ENCODE measurements at places on chromosomes 1 and 21.

- DNase-seq: no peak
Measured at GRCh38 chr1:160460214-160460642, 59.9 kb downstream of the VANGL2 start.

DNA sequence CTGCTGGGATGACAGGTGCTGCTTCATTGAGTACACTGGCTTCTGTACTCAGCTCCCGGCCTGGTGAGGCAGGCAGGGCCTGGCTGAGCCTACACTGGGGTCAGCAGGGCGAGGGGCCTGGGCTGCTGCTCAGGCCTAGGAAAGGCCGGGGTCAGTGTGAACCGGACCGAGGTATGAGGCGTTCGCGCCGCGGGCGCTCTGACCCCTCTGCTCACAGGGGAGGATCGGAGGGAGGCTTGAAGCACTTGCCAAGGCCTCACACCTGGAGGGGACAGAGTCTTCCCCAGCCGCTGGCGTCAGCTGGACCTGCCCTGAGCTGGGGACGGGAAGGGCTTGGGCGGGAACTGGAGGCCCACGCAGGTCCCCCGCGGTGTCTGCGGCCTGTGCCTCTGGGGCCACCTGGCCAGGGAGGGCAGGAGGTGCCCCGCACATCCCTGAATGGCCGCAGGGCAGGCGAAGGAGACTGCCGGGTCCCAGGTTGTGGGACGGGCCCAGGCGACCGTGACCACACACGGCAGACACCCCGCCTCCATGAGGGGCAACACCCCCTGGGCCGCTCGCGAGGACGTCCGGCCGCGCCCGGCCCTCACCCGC, 466 bp downstream of the PEX10 start:
- no peak for DNase-seq

DNA sequence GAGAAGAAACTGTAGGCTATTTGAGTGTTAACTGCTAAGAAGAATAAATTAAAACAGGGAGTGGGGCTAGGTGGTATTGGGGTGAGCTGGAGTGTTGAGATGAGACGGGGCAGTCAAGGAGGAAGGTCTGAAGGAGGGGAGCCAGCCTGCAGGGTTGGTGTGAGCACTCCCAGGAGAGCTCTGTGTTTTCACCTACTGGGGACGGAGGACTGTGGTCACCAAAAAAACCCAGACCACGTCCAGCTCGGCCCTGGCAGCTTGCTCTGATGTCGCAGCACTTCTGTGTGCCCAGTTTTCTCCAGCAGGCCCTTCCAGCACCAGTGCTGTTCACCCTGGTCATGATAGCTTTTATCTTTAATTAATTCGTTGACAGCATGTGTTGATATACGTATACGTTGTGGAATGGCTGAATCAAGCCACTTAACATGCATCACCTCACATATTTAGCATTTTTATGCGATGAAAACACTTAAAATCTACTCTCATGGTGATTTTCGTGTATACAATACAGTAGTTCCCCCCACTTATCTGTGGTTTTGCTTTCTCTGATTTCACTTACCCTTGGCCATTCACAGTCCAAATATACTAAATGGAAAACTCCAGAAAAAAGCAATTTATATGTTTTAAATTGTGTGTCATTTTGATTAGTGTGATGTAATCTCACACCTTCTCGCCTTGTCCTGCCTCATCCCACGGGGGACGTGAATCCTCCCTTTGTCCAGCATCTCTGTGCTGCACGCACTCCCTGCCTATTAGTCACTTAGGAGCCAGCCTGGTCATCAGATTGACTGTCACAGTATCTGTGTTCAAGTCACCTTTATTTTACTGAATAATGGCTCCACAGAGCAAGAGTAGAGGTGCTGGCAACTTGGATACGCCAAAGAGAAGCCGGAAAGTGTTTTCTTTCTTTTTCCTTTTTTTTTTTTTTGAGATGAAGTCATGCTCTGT, 12.3 kb downstream of the FAM3B start:
- DNase-seq: no peak

DNA sequence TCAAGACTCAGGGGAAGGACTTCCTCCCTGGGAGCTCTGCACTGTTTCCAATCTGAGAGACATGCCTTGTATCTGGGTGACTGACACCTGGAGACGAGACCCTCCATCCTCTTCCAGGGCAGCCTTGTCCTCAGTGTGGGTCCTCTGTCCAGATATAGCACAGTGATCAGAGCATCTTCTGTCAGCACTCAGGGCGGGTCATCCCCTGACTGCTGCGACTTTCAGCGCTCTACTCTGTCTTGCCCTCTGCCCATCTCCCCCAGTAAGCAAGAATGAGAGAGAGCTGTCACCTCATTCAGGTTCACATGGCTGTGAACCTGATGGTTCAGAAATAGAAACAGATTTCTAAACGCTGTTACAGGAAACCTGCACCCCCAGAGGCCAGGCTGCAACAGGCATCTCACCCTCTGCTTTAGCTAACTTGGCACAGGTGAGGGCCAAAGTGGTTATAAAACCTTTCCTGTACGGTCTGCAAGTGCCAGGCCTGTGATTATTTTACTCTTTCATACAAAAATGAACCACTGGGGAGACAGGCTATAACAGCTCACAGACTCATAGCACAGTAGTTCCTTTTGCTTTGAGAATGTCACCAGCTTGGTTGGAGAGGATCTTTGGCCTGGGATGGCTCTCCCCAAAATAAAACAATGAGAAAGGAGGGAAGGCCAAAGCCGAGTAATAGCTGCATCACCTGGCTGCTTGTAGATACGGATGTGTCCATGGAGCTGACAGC, 11.4 kb upstream of the TENT5C start:
- DNase-seq: no peak

DNA sequence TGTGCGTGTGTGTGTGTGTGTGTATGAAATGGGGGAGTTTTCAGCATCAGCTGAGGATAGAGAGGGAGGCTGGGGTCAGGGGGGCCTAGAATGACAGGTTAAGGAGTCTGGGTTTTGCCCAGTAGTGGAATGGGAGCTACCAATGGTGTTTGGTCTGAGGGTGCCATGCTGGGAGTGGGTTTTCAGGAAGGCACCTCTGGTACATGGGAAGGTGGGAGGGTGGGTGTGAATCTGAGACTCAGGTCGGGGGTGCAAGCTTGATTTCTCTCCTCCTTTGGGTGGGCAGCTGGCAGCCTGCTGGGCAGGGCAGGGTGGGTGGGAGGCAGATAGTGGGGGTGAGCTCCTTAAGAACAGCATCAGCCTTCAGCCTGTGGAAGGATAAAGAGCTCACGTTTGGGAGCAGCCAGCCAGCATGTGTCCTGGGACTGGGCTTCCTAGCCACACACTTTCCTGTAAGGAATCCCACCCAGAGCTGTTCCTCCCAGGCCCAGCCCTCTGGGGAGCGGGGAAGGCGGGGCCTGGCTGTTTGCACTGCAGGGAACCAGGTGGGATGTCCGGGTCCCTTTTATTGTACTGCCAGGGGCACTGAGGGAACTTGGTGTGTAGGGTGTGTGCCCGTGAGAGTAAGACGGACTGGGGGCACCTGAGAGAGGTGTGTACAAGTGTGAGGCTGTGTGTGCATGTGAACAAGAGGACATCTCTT, 152.8 kb downstream of the FOXD2 start:
- no peak for DNase-seq

DNA sequence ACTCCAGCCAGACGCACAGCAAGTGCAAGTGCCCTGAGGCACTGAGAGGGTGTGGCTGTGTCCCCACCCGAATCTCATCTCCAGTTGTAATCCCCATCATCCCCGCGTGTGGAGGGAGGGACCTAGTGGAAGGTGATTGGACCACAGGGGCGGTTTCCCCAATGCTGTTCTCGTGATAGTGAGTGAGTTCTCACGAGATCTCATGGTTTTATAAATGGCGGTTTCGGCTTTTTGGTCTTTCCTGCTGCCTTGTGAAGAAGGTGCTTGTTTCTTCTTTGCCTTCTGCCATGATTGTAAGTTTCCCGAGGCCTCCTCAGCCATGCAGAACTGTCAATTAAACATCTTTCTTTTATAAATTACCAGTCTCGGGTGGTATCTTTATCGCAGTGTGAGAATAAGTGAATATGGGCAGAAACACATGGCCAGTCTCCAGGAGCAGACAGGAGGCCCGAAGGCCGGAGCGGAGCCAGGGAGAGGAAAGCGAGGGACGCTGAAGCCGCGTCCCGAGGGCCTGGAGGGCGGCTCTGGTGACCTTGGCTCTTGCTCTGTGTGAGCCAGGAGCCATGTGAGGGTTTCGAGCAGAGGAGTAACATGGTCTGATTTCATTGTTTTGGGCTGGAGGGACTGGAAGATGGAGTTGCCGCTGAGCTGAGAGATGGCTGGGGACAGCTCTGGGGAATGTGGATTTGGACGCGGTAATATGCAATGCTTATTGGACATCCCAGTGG, 76.0 kb upstream of the C1orf174 start:
- no peak for DNase-seq

DNA sequence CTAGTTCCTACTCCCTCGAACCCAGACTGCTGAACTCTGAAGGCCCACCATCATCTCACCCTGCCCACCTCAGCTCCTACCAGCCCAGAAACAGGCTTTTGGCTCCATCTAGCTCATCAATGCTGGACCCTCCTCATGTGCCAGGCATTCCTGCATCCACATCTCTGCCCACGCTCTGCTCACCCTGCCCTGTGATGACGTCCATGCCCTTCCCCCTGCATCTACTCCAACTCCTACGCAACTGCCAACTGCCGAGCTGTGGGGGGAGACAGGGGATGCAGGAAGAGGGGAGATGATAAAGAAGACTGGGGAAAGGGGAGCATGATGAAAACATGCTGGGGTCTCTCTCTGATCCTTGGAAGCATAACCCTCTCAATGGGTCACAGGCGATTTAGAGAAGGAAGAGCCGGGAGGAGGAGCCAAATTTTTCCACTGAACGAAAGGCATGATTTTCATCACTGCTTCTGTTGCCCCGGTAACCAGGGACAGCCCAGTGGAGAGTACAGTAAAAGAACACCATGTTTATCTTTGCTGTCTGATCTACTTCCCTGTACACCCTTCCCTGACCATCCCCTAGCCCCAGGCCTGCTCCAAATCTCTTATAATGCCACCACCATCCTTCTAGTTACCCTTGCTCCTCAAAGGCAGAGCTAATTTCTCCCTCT, 44.3 kb downstream of the CD34 start:
- peak; percentile 49 for DNase-seq

- no peak for DNase-seq
Measured at GRCh38 chr1:234726359-234726943, 116.5 kb upstream of the IRF2BP2 start.

- DNase-seq: no peak
Measured at GRCh38 chr1:172697534-172698002, 38.7 kb downstream of the FASLG start.

DNA sequence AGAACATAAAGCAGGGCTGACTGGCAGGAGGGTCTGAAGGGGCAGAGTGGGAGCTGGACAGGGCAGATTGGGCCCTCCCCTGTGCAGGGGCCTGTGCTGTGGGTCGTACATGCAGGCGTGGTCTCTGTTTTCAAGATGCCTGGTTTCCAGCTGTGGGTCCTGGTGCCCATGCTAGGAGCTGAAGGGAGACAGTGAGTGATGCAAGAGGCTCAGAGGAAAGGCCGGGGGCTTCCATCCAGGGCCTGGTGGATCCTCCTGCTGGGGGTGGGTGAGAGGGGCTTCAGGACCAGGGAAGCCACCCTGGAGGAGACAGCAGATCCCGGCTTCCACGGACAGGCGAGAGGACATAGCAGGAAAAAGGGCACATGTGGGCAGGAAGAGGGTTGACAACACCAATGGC, 349.0 kb upstream of the VAMP3 start:
- DNase-seq: no peak

- no peak for DNase-seq
Measured at GRCh38 chr1:40620586-40621210, 44.8 kb downstream of the RIMS3 start.

- DNase-seq: no peak
Measured at GRCh38 chr1:93614986-93615581, 66.6 kb downstream of the BCAR3 start.

DNA sequence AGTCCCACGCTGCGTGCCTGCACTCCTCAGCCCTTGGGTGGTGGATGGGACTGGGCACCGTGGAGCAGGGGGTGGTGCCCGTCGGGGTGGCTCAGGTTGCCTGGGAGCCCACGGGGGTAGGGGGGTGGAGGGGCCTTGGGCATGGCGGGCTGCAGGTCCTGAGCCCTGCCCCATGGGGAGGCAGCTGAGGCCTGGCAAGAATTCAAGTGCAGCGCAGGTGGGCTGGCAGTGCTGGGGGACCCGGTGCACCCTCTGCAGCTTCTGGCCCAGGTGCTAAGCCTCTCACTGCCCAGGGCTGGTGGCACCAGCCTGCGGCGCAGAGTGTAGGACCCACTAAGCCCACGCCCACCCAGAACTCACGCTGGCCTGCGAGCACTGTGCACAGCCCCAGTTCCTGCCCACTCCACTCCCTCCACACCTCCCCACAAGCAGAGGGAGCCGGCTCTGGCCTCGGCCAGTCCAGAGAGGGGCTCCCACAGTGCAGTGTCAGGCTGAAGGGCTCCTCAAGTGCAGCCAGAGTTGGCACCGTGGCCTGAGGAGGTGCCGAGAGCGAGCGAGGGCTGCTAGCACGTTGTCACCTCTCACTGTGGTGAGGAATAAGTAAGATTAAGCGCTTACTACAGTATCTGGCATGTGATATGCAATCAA, 12.8 kb downstream of the TNNI3K start:
- DNase-seq: no peak

GRCh38 chr1:204863024-204863423, 7.6 kb upstream of the NFASC start:
- DNase-seq: peak; percentile 76

GRCh38 chr1:12128120-12128519, 38.7 kb upstream of the TNFRSF1B start:
- no peak for DNase-seq

GRCh38 chr21:40379881-40380810, 466.8 kb downstream of the DSCAM start:
- DNase-seq: no peak

GRCh38 chr1:165639821-165640623, 9.0 kb downstream of the MGST3 start:
- DNase-seq: no peak

DNA sequence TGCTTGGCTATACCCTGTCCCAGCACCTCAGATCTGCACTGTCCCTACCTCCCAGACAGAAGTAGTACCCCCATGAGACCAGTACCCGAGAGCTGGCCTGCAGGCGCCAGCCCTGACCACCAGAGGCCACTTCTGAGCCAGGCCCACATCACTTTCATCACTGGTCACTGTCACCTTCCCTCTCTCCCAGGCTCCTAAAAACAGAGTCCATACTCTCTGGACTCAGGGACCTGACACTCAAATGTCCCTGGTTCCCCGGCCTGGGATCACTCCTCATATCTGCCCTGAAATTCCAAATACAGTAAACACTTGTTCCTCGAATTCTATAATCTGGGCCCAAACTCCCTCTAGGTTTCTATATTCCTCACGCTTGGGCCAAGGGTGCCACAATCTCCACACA, 18.7 kb downstream of the TMEM53 start:
- no peak for DNase-seq

DNA sequence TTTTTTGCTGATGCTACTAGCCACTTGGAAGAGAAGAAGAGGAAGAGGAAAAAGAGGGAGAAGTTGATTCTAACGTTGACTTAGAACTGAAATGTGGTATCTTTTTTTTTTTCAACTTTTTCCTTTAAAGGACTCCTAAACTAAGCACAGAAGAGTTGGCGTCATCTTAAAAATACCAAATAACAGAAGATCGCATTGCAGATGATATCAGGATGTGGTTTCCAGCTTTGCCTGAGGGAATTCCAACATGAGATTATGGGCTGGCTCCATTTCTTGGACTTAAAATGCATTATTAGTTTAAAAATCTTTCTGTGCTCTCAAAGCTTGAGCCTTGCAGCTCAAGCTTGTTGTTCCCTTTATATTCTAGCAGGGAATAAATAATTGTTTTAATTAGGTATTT, 29.8 kb downstream of the WDR3 start:
- DNase-seq: no peak

GRCh38 chr1:92503043-92503925, 16.6 kb upstream of the GFI1 start:
- no peak for DNase-seq

GRCh38 chr1:31951276-31951675, 13.1 kb upstream of the PTP4A2 start:
- DNase-seq: no peak

Data from globus pallidus (tissue), 1 donor.